ENCODE measurements at places on chromosomes 1 and 21.

- no peak for DNase-seq
Observed at GRCh38 chr1:203726417-203726867, 38.5 kb upstream of the LAX1 start.

DNA sequence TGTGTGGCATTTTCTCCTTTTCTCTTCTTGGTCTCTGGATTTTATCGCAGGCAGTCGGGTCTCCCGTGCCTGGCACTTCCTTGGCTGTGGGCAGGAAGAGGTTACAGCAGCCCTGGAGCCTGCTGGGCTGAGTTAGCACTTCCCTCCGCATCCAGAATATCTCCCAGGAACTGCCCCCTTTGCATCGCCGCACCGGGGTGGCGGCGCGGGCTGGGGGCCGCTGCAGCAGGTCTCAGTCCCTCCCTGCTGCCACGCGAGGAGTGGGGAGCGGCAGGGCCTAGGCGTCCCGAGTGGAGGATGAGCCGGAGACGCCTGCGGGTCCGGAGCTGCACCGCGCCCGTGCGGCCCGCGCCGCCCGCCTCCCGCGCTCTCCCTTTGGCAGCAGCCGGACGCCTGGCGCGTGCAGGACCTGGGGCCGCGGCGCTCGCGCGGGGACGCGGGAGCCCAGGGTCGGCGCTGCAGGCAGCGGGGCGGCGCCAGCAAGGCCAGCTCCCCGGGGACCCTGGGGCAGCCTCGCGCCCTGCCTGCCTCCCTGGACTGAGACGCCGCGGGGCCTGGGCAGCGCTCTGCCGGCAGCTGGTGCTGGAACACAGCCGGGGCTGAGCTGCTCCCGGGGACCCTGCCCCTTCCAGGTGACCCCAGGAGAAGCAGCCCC, 192.8 kb downstream of the PRDM2 start:
- no peak for DNase-seq

GRCh38 chr1:221458447-221459156, 283.3 kb downstream of the DUSP10 start:
- DNase-seq: peak; percentile 89

DNA sequence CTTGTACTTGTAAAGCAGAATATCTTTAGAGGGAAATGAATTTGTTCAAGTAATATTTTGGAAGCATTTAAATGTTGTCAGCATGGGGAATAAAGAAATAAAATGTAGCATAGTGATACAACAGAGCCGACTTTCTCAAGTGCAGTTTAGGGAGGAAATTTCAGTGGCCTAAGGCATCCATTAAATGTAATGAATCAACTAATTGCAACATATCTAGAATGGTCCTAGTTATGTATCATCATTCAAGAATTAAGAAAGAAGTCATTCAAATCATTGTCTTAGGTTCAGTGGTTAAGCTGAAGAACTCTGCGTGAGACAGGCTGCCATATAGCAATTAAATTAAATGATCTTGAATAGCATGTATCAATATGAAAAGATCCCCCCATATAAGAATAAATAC, 360.7 kb downstream of the TBX15 start:
- peak; percentile 35 for DNase-seq

DNA sequence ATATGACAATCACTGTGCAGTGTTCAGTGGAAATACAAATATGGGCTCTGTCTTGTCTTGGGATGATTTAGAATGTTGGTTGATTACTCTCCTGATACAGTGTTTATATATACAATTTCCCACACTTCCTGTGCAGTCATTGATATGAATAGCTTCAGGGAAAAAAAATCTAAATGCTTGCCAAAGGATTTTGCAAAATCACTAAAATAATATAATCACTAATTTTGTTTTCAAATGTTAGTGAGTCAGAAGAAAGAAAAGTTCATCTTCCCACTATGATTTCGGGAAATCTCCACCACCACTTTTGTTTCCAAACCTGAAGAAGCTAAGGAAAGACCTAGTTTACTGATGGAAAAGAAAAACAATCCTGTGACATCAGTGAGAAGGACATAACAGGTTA, 32.1 kb upstream of the CHRM3 start:
- peak; percentile 9 for DNase-seq

GRCh38 chr1:5909576-5910275, 82.5 kb downstream of the NPHP4 start:
- DNase-seq: no peak

DNA sequence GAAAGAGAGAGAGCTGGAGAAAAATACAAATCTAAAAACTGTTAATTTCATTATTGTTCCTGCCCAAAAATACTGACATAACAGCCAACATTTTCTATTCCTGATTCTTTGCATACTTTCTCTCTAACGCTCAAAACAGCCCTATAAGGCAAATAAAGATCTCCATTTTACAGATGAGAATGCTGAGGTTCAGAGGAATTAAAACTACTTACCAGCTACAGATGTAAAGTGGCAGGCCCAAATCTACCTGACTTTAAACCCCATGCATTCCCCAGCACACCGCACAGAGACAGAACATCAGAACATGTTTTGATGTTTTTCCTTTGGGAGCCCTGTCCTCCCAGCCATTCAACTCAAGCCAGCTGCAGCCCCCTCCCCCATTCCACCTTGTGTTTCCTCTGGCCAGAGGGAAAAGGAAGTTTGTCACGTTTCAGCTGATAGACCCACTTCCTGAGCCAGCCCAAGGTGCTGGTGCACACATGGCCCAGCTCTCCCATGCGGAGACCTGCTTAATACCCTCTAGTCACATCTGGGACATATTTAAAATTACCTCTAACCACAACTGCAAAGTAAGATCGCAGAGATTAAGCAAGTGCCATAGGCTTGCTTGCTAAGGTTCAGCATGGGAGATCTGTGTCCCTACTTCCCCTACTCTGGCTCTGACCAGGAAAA, 133.1 kb upstream of the NFIA start:
- DNase-seq: no peak

DNA sequence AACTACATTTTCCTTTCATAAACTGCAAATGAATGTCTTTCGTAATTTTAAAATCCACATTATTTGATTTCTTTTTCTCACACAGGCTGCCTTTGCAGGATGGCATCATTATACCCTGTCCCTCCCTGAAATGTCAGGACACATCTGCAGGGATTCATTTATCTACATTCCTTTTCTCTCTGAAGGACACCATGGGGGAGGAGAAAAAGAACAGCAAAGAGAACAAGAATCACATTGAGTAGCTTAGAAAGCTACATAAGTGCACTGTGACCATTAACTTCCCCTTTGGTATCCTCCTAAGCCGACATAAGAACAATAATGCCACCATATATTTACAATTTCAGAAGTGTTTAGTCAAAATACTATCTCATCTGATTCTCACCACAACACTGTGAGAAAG, 129.5 kb downstream of the PIGK start:
- no peak for DNase-seq

DNA sequence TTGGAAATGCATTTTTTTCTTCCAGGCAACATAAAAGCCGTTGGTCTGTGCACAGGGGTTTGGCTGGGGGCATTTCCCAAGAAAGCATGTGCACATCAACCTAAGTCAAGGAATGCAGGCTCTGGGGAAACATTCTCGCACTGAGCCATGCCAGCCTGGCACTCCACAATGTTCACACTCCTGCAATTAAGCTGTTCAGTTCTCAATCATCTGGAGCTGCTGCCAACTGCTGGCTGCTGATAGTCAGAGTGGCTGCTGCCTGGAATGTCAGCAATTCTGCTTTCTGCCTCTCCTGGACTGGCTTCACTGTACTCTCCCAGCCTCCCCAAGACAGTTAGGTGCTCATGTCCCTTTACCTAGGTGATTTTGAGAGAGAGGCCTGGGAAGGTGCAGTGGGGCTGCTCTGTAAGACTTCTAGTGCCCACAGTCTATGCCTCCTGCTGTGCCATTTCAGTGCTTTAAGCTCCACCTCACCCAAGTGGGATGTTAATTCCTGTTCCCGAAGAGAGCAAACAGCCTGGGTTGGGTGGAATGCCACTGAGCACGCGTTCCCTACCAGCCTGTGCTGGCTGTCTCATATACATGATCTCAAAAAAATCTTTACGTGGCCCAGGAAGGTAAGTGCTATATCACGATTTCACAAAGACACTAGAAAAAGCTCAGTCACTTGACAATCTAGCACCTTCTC, 131.7 kb downstream of the BRINP2 start:
- DNase-seq: no peak

GRCh38 chr1:66563941-66564630, 30.1 kb downstream of the SGIP1 start:
- peak; percentile 100 for DNase-seq

Measured in fibroblast of mammary gland (primary cell).